H54 (cell line): ENCODE measurements at places on chromosomes 1 and 21.

DNA sequence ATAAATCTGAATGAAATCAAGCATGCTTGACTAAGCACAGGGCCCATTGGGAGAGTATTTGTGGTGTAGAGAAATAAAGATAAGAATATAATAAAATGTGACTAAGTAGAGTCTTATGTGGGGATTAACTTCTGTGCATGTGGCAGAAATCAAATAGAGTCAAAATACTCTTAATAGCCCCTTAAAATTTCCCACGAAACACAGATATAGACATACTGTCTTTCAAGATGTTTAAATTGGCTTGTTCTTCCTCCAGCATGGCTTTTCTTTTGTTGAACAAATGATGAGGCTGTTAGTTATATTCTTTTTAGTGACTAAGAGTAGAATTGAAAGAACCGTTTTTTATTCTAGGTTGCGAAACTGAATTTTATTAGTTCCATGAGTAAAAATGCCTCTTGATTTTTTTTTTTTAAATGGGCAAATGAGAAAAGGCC, 112.3 kb downstream of the RPS6KC1 start:
- DNase-seq = no peak

GRCh38 chr1:114196992-114197907, 43.6 kb upstream of the SYT6 start:
- DNase-seq = no peak

DNA sequence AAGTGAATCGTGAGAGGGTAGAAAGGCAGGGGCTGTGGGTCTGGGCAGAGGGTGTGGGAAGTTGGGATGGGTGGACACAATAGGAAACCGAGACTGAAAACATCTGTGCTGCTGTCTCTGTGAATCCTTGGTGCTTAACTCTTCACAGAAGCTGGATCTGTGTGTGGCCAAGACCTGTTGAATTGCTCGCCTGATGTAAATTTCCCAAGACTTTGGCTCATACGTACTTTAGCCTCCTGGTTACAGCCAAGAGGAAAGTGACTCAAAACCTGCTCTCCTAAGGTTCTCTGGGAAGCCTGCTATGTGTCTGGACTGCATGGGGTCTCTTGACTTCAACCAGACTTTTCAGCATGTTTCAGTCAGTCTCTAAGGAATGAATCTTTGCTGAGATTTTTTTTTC, 270.3 kb downstream of the RWDD3 start:
- no peak for DNase-seq

GRCh38 chr1:13749543-13750341, 49.8 kb downstream of the PRDM2 start:
- peak; percentile 31 for DNase-seq

- no peak for DNase-seq
These were observed 866.3 kb upstream of the B3GALT2 start for GRCh38 chr1:194052514-194053338.

- no peak for DNase-seq
These were observed 12.9 kb downstream of the TOR3A start for GRCh38 chr1:179094818-179095217.

- DNase-seq = no peak
These were observed 47.8 kb upstream of the LRRN2 start for GRCh38 chr1:204733289-204733688.

GRCh38 chr21:37208056-37208721, 58.9 kb downstream of the VPS26C start:
- DNase-seq = no peak

DNA sequence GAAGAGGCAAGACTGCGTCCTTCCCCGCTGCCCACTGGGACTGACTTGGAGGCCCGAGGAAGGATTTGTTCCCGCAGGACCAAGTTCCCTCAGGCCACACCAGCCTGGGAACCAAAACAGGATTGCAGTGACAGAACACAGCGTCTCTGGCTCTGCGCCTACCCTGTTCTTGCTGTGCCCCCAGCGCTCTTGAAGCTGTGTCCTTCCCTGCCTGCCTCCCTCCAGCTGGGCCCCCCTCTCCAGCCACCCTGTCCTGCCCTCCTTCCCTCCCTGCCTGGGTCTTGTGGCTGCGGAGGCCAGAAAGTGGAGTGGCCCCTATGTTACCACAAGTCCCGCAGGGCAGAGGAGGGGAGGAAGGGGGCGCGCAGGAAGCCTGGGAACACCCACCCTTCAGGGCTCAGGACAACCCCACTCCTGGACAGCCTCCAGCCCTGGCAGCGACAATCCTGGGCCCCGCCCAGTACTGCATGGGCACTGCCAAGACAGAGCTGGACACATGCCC, 164.9 kb downstream of the DYRK1A start:
- no peak for DNase-seq

- DNase-seq = no peak
These were observed 15.8 kb downstream of the THBS3 start for GRCh38 chr1:155191904-155192303.

GRCh38 chr1:222786121-222786520, 28.7 kb upstream of the DISP1 start:
- DNase-seq = no peak

GRCh38 chr1:183148599-183148998, 37.5 kb upstream of the LAMC2 start:
- no peak for DNase-seq

- no peak for DNase-seq
These were observed at the start of gene DENND2C for GRCh38 chr1:114669562-114670082. DENND2C (minus strand) TSS chr1:114670049; CDS start chr1:114625984, 44,065 bp downstream.

- no peak for DNase-seq
These were observed 9.3 kb downstream of the PSMG1 start for GRCh38 chr21:39173716-39174680.

GRCh38 chr1:167298325-167298724, 77.6 kb downstream of the POU2F1 start:
- no peak for DNase-seq

DNA sequence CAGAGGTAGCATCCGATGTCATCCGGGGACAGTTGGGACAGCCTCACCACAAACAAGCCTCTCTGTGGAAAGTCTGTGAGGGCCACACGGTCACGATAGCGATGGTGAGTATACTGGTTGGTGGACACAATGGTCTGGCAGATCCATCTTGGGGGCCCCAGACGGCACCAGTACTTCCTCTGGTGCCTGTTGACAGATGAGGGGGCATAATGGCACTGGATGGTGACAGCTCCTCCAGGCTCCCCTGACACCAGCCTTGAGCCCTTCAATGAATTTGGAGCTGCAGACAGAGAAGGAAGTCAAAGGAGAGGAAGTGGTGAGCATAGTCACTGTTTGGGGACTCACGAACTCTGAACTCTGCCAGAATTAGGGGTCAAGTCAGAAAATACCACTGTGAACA, 8.0 kb downstream of the FCAMR start:
- DNase-seq = no peak

GRCh38 chr1:71533950-71534349, 453.1 kb upstream of the ZRANB2 start:
- no peak for DNase-seq
